Cerebellum (tissue), 4 donors: ENCODE measurements at places on chromosomes 5 and 9.

DNA sequence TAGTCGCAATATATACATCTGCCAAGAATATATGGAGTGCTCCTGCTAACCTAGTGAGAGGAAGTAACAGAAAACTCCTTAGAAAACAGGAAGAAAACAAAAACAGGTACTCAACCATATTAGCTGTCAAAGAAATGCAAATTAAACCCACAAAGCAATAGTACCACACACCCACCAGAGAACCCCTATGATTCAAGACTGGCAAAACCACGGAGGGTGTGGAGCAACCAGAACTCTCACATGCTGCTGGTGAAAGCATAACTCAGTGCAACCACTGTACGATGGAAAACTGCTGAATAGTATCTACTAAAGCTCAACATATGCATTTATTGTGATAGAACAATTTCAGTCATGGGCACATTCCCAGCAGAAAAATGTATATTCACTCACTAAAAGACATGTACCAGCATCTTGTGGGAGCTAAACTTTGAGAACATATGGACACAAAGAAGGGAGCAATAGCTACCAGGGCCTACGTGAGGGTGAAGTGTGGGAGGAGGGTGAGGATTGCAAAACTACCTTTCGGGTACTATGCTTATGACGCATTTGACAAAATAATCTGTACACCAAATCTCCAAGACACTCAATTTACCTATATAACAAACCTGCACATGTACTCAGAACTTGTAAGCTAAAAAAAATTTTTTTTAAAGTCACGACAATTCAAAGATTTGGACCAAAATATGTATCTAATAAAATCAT lies 34.0 kb downstream of the PTPN3 start:
- no peak for DNase-seq

- DNase-seq, result no peak
These were observed 266.7 kb downstream of the PJA2 start for GRCh38 chr5:109143031-109143430.

DNA sequence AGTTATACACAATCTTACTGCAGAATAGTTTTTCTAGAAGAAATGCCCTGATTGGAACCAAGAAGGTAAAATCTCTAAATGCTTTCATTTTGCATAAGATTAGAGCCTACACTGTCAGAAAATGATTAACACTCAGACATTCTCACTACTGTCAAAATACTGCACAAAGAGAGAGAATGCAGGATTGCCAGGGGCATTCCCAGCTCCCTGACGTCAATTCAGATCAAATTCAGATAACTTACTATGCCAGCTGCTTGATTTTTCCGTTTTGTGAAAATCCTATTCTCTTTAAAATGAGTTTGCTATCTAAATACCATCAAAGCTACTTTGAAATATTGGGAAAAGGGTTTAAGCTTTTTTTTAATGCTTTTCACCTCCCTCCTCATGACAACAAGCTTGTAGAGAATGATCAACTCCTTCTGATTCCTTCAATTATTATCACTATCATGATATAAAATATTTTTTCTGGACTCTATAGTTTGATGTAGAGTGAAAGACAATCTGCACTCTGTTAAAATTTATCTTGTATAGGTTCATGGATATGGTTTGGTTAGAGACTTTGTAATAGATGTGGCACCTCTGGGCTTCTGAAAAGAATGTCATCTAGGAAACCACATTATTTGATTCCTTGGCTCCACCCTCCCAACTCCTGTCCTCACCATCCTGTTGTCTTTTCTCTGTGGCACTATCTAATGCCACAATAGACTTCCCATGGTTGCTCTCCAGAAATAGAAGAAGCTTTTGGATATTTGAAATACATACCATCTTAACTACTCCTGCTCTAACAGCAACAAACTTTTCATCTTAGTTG lies 407.7 kb downstream of the PDE4D start:
- no peak for DNase-seq

- no peak for DNase-seq
These were observed 23.9 kb upstream of the CDKN2AIPNL start for GRCh38 chr5:134435560-134435959.

DNA sequence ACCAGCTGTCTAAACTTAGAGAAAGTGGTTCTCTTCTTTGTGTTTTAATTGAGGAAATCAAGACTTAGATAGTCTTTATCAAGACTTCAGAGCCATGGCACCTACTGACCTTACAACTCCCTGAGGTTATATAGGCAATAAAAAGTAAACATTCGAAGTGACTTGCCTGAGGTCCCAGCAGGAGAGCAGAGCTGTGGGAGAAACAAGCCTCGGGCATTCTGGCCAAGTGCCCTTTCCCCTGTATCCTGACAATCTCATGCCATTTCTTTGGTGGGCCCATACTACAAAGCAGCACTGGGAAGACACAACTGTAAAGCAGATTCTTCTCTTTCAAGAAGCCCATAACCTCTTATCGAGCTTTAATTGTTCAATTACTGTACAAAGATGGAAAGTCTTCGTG lies 23.1 kb downstream of the FREM1 start:
- no peak for DNase-seq

DNA sequence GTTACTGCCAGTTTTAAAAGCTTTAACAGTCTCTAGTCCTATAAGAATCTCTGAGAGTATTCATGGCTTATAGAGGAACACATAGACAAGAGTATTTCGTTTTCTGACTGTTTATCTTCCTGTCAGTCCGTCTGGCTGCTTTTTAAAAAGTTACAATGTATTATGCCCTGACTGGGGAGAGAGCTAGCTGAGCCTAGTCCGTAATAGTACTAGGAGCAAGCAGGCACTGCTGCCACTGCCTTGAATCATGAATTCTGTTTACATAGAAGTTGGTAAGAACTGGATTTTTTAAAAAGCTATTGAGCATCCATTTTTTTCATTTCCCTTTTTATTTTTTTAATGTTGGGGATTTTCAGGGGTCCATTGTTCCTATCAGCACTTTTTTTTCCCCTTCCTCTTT lies 26.6 kb downstream of the XPA start:
- no peak for DNase-seq

DNA sequence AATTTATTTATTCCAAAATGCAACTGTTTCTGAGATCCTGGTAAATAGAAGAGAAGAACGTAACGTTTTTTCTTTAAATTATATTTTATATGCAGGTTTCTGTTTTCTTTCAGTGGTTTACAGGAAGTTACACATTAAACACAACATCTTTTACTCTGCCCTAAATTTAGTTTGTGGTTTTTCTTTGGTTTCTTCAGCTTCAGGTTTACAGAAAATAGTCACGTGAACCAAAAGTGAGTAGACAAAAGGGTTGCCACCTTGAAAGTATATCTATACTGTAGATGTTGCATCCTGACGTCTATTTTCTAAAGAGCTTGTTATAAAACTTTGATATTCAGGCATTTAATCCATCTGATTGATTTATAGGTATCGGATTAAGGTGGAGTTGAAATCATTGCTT lies 1236.6 kb downstream of the MAT2B start:
- no peak for DNase-seq

DNA sequence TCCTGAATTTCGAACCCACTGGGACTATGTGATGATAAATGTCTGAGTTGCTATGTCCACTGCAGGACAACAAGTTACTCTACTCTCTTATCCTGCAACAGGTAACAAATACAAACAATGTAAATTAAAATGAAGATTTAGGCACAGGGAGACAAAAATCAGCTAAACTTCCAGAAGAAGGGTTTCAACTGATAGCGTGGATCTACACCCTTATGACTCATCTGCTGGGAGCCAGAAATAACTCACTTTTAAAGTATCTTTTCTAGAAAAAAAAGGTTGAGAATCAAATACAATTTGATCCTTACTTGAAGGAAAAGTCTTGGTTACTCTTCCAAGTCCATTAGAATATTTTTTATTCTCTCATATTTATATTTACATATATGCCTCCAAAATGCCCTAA lies 21.4 kb downstream of the PJA2 start:
- no peak for DNase-seq

- no peak for DNase-seq
These were observed 27.6 kb downstream of the COL15A1 start for GRCh38 chr9:98971168-98971914.

GRCh38 chr9:72880821-72881220 lies 72.0 kb downstream of the ALDH1A1 start:
- DNase-seq, result no peak
